ENCODE measurements at places on chromosomes 3 and 15.

- DNase-seq, result no peak
Measured at GRCh38 chr3:120652281-120652680, 29.8 kb downstream of the HGD start.

DNA sequence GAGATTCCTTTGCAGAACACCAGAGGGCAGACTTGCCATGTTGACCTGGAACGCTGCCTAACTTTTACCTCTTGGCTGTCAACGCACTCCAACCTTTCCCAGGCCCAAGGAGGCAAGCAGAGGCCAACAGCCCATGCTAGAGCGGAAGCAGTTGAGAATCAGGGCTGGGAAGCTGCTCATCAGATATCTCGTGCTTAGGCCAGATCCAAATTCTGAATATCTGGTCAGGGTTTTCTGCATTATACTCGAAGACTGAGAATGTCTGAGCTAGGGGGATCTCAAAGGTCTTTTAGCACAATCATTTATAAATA, 2.5 kb downstream of the XIRP1 start:
- peak; percentile 44 for DNase-seq

DNA sequence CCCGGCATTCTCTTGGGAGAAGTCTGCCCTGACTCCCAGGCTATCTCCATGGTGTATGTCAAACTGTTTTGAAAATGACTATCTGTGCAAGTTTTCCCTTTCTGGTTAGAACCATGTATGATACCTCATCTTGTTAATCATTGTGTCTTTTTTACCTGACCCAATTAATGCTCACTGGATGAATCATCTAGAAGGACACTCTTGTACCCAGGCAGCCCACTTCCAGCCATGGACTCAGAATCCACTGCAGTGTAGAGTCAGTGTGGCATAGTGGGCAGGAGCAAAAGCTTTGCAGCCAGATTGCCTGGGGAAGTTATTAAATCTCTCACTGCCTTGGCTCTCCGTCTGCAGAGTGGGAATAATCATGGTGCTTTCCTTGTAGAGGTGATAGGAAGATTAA, 1.2 kb downstream of the FAM3D start:
- DNase-seq, result no peak

- DNase-seq, result no peak
Measured at GRCh38 chr3:72655131-72655551, 193.1 kb downstream of the SHQ1 start.

DNA sequence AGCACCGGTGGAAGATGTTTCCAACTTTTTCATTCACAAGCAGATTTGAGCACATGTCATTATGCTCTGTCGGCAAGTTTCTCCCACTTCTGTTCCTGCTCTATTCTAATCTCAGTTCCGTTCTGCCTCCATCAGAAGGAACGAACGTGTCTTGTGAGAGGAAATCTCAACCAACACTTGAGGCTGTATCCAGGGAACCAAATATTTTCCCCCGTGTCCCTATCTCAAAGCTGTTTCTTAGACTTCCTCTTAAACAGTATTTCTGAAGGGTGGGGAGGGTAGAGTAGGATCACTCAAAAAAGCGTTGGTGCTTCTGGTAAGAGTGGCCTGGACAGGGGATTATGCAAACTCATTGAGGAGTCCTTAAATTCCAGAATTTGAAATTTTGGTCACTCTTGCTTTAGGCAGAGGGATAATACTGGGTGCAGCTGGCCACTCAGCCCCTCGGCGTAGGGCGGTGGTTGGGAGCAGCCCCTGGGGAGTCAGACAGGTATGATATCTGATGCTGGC, 54.9 kb downstream of the FRMD4B start:
- DNase-seq, result no peak

GRCh38 chr3:25662736-25663320, 1.9 kb downstream of the TOP2B start:
- DNase-seq, result no peak

GRCh38 chr3:189144645-189145044, 27.1 kb upstream of the TPRG1 start:
- no peak for DNase-seq

- DNase-seq, result no peak
Measured at GRCh38 chr15:36527235-36528162, 51.9 kb upstream of the CDIN1 start.

GRCh38 chr15:101425787-101426365, 63.6 kb downstream of the PCSK6 start:
- DNase-seq, result no peak

- DNase-seq, result no peak
Measured at GRCh38 chr3:123202451-123202850, 708 bp downstream of the SEC22A start.

DNA sequence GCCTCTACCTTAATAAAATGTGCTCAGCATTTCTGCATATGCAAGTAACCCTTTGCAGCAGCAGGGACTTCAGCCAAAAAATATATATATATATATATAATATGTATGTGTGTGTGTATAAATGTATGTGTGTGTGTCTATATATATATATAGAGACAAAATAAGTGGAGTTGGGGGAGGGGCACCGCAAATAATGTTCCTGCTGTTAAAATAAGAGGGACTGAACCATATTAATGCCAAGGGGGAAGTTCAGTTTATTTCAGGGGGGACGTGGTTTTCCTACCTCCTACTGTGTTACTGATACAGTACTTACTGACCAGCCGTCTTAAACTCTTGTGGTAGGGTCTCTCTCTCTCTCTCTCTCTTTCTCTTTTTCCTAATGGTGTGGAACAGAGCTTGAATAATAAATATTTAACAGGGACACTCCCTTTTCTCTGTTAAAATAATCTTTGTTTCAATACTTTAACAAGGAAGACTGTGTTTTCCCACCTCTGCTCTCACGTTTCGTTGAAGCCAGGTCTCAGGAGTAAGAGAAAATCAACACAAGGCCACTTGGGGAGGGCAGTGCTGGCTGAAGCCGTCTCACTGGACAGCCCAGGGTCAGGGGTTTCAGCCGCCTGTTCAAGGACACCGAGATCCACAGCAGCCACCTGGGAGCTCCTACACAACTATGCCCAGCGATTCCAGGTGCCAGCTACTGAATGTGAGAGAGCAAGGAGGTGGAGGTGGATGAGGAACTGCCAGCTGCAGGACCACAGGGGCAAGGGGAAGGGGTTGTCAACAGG, 42.8 kb upstream of the ADAMTSL3 start:
- no peak for DNase-seq

GRCh38 chr3:9347081-9347480, 15.8 kb upstream of the THUMPD3 start:
- DNase-seq, result no peak
